Gastrocnemius medialis (tissue), 4 donors: ENCODE measurements at places on chromosomes 12 and 14. TPM values are rescaled to one million over a fixed set of nuclear protein-coding genes. Genes with fewer than 3 reads are reported as not detected.

Gene CLEC12A
- total RNA-seq = 0.49 TPM

Gene HOXC5
- total RNA-seq = 0.36 TPM

Gene CLEC1B
- total RNA-seq = not detected

Gene RAB2B
- 4.8 TPM for total RNA-seq

Gene SYNDIG1L
- not detected for total RNA-seq

Gene FAM186B
- 0.82 TPM for total RNA-seq

Gene CIROP
- not detected for total RNA-seq

Gene P2RX2
- total RNA-seq = not detected

Gene CLEC9A
- not detected for total RNA-seq

Gene ASCL1
- 0.20 TPM for total RNA-seq

Gene GYS2
- not detected for total RNA-seq

Gene AQP2
- total RNA-seq = not detected

Gene KCNH3
- not detected for total RNA-seq

Gene WASHC3
- total RNA-seq = 44.2 TPM

Gene INSM2
- total RNA-seq = not detected

Gene SLC4A8
- not detected for total RNA-seq

Gene FOXG1
- total RNA-seq = not detected

Gene KRT71
- not detected for total RNA-seq

Gene TPCN1
- 24.5 TPM for total RNA-seq

Gene PLEKHD1
- total RNA-seq = not detected
